ENCODE measurements at places on chromosomes 12 and 14.

DNA sequence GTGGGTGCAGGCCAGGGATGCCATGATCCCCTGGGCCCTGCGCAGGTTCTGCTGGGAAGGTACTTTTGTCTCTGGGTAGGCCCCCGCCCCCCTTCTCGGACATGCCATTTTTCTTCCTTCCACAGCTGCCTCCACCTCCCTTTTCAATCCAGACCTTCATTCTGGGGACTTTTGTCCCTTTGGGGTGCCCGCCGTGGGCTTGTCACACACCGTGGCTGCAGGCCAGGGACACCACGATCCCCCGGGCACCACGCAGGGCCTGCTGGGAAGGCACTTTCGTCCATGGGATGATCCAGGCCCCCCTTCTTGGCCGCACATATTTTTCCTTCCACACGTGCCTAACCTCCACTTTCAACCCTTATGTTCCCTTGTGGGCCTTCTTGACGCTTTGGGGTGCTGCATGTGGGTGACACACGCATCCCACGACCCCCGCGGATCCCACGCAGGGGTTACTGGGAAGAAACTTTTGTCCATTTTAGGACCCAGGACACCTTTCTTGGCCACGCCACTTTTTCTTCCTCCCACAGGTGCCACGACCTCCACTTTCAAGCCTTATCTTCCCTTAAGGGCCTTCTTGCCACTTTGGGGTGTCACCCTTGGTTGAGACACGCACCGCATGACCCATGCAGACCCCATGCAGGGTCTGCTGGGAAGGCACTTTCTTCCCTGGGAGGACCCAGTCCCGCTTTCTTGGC, 272.5 kb downstream of the ALG10 start:
- DNase-seq: no peak

- no peak for DNase-seq
Measured at GRCh38 chr14:20184181-20184580, 6.5 kb upstream of the OR11G2 start.

DNA sequence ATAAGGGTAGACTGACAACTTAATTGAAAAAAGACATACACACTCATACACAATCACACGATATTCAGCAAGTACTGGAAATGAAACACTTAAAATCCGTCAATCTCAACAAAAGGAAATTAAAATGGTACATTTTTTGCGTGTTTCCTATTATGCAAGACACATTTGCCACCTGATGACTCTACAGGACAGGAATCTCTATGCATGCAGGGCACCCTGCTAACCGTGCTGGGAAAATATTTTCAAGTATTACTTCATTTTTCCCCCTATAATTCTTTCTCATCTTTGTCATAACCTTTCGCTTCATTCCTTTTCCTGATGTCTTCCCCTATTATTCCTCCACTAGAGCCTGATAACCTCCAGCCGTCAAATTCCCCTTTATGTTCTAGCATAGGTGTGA, 150.2 kb downstream of the TMEM132D start:
- DNase-seq: no peak

GRCh38 chr14:99593971-99594841, 9.8 kb downstream of the CCDC85C start:
- no peak for DNase-seq

GRCh38 chr12:131869871-131870418, 24.5 kb upstream of the ULK1 start:
- no peak for DNase-seq

GRCh38 chr12:57276935-57277563, 26.1 kb upstream of the STAC3 start:
- no peak for DNase-seq

GRCh38 chr12:76636121-76636692, 76.6 kb upstream of the OSBPL8 start:
- no peak for DNase-seq

DNA sequence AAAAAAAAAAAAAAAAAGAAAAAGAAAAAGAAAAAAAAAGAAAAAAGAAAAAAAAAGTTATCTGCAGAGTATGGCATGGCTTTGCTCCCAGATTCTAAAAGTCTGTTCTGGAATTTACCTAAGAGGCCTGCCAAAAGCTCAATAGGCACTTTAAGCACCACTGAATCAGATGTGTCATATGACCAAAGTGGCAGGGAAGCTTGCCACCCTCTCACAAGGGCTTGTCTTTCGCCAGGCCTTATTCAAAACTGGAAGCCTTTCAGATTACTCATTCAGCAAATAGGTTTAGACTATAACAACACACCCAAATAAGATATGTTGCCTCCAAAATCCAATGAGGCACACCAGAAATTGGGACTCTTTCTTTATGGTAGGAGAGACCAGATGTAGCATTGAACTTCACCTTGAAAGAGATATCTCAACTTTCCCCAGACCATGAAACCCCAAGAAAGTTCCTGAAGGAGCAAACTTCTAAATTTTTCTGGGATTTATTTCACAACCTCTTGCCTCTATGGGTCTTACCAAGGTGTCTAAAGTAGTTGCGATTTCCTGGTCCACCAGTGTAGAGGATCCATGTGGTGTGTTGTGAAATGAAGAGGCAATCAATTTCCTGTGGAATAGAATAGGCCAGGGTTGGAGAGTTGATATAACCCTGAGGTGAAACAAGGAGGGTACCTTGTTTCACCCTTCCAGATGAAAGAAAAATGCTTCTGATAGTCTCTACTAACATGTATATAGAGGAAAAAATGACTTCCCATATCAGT, 218.8 kb downstream of the DAD1 start:
- DNase-seq: no peak

- DNase-seq: no peak
Measured at GRCh38 chr12:23132357-23132756, 507.4 kb downstream of the ETNK1 start.

- DNase-seq: no peak
Measured at GRCh38 chr12:117342682-117343081, 18.7 kb downstream of the NOS1 start.

DNA sequence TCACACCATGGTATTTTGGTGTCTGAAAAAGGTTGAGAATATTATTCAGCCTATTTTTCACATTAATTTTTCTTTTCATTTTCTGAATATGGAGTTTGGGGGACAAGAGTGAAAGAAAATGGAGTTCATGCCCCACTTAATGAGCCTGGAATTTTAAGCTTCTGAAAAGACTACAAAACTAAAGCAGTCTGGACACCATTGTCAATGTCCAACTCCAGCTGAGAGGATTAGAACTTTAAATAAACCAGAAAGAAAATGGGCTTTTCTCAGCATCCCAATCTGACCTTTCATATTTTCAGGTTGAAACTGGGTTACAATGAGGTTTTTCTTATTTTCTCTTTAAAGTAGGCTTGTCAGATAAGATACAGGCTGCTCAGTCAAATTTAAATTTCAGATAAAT, 207.7 kb downstream of the SLC6A15 start:
- DNase-seq: no peak

GRCh38 chr14:61098721-61099120, 117.7 kb downstream of the SLC38A6 start:
- DNase-seq: no peak

- no peak for DNase-seq
Measured at GRCh38 chr12:50211392-50212070, 44.4 kb upstream of the CERS5 start.

GRCh38 chr12:71938728-71939385, at the start of gene TPH2:
Gene TPH2 (plus strand): TSS chr12:71938845. CDS start chr12:71938987, 142 bp downstream.
- DNase-seq: peak; percentile 96

- DNase-seq: no peak
Measured at GRCh38 chr14:58942516-58942915, 246.0 kb upstream of the DAAM1 start.

DNA sequence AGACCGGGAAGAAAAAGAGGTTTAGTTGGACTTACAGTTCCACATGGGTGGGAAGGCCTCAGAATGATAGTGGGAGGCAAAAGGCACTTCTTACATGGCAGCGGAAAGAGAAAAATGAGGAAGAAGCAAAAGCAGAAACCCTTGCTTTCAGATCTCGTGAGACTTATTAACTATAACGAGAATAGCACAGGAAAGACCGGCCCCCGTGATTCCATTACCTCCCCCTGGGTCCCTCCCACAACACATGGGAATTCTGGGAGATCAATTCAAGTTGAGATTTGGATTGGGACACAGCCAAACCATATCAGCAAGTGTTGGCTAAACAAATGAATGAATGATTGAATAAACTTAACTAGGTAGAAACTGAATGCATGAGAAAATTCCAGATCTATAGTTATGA, 85.3 kb upstream of the PARP11 start:
- DNase-seq: no peak

DNA sequence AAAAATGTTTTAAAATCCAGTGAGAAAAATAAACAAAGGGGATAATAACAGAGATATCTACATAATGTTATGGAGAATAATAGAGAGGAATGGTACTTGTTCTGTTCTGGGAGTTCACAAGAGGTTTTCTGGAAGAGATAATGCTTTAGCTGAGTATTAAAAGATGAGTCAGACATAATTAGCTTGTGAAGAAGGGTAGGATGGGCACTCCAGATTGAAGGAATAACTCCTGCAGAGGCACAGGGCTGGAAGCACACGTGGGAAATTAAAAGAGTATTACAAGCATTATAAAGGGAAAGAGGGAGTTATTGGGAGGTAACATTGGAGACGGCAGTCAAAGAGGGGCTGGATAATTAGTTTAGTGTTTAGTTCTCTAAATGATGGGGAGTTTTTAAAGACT, 124.9 kb upstream of the BTG1 start:
- DNase-seq: no peak

DNA sequence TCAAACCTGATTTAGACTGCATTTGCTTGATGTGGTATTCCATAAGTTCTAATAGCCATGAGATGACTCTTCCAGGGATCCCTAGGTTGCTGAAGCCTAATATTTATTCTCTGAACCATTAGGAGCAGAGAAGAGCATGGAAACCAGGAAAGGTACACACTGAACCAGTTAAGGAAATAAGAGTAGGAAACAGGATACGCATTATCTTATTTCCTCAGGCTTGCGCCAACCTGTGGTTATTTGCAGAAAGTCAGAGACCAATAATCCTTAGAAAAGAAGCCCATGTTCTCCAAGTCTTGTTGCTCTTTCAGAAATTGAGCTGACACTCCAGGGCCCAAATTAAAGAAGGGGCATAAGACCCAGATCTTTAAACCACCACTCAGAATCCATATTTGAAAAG, 41.8 kb upstream of the SMUG1 start:
- no peak for DNase-seq

- no peak for DNase-seq
Measured at GRCh38 chr12:49195736-49196135, 6.9 kb upstream of the TUBA1A start.

- DNase-seq: no peak
Measured at GRCh38 chr12:8566525-8566924, 25.8 kb upstream of the CLEC4E start.

- DNase-seq: no peak
Measured at GRCh38 chr14:75995372-75996041, 9.9 kb downstream of the IFT43 start.

GRCh38 chr12:21323736-21324135, 11.0 kb downstream of the SLCO1A2 start:
- DNase-seq: no peak

GRCh38 chr12:14913381-14913781, 25.0 kb downstream of the ERP27 start:
- DNase-seq: no peak

- no peak for DNase-seq
Measured at GRCh38 chr14:38618514-38618913, 362.6 kb upstream of the CLEC14A start.
